Cerebellar nuclear complex (tissue), 1 donor: ENCODE measurements at places on chromosomes 13 and 19.

- DNase-seq: no peak
Measured at GRCh38 chr13:97502181-97502580, 68.2 kb downstream of the RAP2A start.

DNA sequence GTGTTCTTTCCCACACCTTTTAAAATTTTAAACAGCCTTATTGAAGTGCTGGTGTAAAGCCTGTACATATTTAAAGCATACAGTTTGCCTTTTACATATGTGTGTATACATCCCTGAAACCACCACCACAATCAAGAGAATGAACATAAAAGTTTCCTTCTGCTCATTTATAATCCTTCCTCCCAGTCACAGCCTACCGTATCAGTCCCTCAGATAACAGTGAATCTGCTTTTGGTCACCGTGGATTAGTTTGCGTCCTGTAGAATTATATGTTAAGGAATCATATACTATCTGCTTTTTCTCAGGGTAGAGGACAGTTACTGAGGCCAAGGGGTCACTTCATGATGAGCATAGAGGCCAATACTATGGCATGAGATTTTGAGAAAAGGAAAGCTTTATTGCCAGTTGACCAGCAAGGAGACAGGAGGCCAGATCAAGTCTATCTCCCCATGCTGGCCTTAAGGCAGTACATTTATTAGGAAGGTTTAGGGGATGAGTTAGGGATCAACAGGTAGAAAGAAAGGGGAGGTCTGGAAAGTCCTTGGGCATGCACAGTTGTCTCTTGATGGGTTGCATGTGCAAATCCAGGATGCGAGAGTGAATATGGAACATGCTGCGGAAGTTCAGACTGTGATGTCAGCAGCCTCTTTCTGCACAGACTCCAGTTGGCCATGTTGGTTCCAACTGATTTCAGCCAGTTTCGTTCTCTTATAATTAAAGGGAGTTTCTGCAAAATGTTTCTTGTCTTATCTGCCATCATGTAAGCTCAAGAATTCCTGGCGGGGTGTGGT lies 36.3 kb upstream of the LSM14A start:
- no peak for DNase-seq

GRCh38 chr13:72834601-72835000 lies 52.7 kb downstream of the PIBF1 start:
- no peak for DNase-seq

DNA sequence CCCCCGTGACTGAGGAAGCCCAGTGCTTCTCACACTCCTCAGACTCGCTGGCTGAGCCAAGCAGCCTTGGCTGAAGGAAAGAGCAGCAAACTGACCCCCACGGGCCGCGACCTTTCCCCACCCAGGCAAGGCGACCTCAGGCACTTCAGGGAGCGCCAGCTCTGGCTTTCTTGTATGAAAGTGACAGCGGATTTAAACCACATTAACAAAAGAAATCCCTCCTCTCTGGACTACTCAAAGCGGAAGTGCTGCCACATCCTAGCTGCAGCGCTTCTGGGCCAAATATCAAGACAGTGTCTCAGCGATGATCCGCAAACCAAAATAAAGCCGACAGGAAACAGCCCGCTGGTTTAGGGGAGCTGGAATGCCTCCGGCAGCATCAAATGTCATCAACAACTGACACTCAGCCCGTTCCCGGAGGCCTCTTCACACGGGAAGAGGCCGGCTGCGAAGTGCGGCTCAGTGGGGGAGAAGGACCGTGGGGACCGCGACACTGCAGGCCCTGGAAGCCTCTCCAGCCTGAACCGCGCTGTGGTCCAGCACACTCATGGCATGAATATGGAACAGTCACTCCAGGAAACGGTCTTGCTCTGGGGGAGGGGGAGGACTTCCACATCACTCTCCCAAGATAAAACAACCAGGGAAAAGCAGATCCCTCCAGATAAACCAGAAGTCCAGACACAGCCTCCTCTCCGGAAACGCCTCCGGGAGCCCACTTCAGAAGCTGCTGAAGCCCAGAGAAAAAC lies 1.4 kb downstream of the RASA3 start:
- no peak for DNase-seq

DNA sequence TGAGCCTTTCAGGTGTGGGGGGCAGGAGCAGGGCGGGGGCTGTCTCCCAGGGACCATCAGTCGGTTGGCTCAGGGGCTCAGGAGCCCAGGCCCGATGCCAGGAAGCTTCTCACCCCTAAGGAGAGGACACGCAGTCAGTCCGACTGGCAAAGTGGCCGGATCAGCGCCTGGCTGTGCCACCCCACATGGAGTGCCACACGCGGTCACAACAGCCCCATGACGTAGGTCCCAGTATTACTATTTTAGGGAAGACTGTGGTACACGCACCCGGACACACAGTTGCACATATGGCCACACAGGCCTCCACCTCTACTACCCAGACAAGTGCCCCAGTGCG lies 29.3 kb upstream of the GRTP1 start:
- DNase-seq: no peak

GRCh38 chr19:15321739-15322138 lies 10.6 kb downstream of the BRD4 start:
- no peak for DNase-seq

DNA sequence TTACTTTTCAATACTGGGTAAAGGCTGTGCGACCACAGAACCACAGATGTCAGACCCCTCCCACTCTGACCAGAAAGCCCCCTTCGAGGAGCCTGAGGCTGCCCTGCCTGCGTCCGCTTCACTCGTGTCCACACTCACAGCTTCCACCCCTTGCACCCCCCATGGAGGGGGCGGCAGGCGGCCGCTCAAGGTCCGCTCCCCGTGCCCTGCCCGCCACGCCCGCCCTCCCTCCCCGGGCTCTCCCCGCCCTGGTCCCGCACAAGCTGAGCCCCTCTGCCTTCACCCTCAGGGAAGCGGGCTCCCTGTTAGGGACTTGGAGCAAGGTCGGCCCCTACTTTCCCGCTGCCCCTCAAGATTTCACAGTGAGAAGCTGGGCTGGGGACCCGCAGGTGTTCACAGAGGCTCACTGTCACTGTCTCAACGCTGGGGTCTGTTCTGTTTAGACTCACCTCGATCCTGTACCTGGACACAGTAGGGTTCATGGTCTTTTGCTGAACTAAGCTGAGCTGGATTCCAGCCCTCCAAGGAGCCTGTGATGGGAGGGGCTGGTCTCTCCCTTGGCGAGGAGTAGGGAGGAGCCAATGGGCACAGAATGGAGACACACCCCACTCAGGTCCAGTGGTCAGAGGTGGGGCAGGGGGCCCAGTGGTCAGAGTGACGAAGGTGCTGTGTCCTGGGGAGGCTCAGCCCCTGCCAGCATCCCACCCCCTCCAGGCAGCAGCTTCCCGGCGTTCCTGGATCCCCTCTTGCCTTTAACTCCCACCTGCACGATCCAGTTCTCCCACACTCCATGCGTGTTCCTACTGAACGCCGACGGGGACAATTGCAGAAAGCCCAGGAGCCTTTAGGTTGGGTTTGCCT lies 69.5 kb downstream of the SPACA7 start:
- no peak for DNase-seq

DNA sequence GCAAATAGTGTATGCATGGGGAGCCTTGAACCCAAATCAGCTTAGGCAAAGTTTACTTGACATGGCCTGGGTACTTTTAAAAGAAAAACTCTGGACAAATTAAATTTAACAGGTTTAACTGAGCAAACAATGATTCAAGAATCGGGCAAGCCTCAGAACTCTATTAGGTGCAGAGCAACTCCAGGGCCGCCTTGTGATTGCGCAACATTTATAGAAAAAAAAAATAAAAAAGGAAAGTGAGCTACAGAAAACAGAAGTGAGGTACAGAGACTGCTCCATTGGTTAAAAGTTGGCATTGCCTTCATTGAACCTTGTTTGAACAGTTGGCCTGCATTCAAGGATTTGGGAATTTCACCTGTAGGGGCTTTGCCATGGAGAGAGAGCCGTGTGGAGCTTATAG lies 421.0 kb upstream of the TSHZ3 start:
- no peak for DNase-seq

DNA sequence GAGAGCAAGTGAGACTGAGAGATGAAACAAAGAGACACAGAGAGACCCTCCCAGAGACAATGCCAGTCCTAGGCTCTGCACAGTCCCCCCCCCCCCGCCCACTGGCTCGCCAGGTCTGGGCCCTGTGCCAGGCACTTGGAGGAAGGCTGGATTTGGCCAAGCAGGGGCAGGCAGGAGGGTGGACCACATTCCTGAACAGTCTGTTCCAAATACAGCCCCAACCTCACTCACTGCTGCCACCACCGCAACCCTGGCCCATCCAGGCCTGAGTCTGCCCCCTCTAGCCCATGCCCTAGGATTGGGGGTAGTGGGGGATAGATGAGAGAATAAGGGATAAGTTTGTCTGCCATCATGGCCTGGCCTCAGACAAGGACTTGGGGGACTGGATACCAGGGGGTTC lies 19.0 kb downstream of the CYP2F1 start:
- no peak for DNase-seq

GRCh38 chr19:18521692-18522123 lies at the start of gene ELL:
Gene ELL, minus strand, starts transcription at chr19:18522070. Its CDS starts 15 bp downstream, at chr19:18522055.
- no peak for DNase-seq
